ENCODE measurements at places on chromosomes 13 and 19.

DNA sequence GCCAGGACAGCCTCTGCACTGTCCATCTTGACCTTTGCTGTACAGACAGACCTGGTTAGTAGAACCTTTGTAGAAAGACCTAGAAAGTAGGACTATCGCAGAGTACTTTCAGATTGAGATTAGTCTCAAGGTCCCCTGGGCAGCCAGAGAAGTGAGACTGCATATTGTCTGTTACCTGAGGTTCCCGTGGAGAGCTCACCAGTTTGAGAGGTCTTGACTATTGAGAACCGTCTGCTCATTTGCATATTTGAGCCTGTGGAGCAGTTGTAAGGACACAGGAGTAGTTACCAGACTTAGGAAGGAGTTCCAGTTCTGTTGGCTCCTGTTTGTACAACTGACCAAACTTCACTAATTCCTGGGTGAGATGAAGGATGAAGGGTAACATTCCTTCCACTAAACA is 66.2 kb downstream of the SPATA13 start:
- DNase-seq = no peak

- no peak for DNase-seq
Observed at GRCh38 chr19:18529782-18530181, 7.9 kb upstream of the ELL start.

- no peak for DNase-seq
Observed at GRCh38 chr13:106234636-106235035, 300.8 kb downstream of the EFNB2 start.

DNA sequence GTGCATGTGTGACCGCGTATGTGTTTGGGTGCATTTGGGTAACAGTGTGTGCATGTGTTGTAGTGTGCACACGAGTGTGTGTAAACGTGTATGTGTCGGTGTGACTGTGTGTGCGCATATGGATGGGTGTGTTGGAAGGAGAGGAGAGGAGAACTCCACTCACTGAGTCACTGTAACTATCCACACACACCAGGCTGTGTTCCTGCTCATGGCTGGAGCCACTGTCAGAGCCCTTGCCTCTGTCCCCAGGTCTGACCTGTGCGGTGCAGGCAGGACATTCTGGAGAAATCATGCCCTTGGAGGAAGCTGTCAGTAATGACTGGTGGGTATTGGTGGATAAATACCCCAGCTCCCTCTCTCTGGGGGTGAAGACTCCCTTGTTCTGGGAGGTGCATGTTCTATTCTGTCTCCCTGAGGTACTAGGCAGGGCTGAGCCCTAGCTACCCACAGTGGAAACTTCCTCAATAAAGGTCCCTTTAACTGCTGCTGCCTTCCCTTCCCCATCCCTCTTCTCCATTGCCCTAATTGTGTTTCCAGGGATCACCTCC is 48.4 kb downstream of the CYP4F22 start:
- no peak for DNase-seq

GRCh38 chr19:29325241-29325975 is 112.5 kb upstream of the UQCRFS1 start:
- DNase-seq = peak; percentile 91

DNA sequence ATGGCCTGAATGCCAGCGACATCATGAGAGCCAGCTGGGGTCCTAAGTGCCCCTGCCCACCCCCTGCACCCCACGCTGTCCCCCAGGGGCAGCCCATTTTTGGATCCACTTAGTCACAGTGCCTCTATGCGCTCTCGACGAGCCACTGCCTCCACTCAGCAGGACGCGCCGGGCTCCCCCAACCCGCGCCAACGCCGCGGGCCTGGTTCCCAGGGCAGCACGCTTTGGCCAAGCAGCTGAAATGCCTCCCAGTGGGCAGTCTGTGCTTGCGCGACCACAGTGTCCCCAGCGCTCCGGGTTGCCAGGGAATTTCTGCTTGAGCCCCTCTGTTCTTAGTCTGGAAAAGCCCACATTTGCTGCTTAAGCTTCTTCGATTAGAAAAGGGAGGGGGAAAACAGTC is 39.4 kb downstream of the TMED1 start:
- no peak for DNase-seq

DNA sequence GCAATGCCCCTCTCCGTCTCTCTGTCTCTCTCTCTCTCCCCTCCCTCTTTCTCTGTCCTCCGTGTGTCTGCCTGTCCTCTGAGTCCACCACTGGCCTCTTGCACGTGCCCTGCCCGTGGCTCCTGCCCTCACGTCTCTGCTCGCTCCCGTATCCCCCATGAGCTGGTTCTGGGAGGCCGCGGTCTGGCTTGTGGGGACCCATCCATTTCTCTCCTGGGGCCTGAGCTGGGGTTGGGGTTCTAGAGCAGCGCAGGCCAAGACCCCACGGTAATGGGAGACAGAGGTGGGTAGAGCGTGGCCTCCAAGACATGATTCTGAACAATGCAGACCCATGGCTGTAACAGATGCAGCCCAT is 19.0 kb downstream of the C2CD4C start:
- no peak for DNase-seq

DNA sequence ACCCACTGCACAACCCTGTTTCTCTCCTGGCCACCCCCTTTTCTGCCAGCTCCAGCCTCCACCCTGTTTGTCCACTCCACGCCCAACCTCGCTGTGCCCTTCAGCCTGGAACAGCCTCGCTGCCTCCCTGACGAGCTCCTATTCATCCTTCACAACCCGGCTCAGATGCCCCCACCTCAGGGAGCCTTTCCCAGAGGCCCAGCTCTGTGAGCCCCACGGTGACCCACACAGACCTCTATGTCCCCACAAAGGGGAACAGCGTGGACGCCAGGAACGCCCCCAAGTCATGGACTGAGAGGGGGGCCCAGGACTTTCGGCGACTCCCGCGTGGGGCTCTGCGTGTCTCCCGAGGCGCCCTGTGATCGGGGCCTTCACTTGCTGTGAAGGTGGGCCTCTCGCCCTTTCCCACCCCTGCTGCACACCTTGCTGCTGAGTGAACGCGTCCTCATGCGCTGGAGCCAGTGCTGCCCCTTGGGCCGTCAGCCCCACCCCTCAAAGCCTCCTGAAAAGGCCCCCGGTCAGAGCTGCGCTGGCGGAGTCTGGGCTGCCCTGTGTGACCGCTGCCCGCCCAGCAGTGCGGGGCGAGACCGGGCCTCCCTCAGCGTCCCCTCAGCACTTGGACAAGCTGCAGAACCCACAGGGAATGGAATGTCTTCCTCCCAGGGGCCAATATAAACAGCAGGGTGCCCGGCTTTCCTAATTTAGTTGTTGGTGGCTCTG is 40.0 kb downstream of the ADPRHL1 start:
- DNase-seq = no peak

DNA sequence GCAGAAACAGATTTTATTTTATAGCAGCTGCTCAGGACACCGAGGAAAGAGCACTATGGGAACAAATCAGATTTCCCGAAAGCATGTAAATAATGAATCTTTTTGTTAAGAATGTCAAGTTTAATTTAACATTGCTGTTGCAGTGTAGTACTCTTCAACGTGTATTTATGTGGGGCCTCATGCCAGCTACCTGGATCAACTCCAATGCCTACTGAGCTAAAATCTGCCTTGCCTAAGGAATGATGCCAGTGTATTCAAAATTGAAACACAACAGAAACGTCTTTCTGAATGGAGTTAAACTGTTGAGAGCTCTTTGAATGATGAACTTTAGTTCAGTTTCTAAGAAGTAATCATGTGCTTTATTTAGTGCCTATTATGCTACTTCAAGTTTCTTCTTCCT is 1379.8 kb upstream of the ATXN8OS start:
- no peak for DNase-seq

DNA sequence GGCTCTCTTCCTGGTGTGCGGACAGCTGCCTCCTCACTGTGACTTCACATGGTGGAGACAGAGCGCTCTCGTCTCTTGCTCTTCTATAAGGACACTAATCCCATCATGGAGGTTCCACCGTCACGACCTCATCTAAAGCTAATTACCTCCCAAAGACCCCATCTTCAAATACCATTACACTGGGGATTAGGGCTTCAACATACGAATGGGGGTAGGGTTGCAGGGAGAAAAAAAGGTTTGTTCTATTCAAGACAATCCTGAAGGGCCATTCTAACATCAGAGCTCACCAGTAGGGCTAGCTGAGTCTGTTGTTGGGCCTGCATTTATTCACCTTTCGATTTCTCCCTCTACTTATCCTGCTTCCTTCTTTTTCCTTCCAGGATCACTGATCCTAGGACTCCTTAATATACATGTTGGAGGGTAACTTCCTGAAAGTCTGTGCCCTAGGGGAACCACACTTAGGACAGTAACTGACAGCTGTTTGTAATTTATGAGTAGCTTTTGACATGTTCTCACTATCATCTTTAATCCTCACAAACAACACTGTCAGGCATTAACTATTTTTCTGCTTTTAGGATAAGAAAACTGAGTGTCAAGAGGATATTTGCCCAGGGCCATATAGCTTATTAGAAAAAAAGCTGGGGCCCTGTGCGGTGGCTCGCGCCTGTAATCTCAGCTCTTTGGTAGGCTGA is 18.8 kb upstream of the GTF2F2 start:
- DNase-seq = no peak

GRCh38 chr13:113442354-113442984 is 10.8 kb downstream of the ADPRHL1 start:
- DNase-seq = no peak

DNA sequence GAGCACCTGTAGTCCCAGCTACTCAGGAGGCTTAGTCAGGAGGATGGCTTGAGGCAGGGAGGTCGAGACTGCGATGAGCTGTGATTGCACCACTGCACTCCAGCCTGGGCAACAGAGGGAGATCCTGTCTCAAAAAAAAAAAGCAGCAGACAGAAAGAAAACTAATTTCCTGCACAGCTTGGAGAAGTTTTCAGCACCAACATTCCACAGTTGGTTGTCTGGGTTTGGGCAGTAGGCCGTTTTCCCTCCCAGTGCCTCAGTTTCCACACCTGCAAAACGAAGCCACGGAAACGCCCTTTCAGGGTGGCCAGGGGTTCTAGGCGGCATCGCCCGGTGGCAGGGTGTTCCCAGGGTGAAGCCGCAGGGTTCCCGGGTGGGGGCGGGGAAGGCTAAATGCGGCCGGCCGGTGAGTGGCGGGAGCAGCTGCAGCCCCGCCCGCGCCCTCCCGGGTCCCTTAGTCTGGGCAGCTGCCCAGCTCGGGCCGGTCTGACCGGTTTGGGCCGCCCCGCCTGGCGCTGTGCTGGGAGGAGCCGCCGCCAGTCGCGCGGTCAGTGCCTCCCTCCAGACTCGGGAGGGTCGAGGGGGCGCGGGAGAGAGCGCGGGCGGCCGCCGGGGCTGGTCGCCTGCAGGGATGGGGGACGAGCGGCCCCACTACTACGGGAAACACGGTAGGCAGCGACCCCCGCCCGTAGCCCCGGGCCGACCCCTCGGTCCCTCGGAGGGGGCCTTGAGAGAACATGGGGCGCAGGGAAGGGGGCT is at the start of gene SLC44A2:
TSS of gene SLC44A2 (plus strand) at position 551 of the 759 bp plus-strand sequence. CDS start at position 632, 81 bp downstream.
- DNase-seq = no peak

DNA sequence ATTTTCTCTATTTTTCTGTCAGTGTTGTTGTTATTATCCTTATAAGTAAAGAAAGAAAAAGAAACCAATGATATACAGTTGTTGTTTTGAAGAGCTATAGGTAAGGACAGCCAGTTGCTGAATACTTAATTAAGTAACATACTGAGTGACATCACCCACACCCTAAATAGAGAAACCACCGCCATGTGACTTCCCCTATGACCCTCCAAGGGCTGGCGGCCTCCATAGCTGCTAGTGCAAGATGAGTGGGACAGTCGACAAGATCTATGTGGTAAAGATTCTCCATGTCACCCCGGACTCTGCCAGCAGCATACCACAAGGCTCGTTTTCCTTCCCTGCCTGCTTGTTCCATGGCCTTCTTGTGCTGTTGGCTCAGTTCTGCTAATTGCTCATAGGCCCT is 221.1 kb downstream of the DNAJC15 start:
- DNase-seq = no peak

DNA sequence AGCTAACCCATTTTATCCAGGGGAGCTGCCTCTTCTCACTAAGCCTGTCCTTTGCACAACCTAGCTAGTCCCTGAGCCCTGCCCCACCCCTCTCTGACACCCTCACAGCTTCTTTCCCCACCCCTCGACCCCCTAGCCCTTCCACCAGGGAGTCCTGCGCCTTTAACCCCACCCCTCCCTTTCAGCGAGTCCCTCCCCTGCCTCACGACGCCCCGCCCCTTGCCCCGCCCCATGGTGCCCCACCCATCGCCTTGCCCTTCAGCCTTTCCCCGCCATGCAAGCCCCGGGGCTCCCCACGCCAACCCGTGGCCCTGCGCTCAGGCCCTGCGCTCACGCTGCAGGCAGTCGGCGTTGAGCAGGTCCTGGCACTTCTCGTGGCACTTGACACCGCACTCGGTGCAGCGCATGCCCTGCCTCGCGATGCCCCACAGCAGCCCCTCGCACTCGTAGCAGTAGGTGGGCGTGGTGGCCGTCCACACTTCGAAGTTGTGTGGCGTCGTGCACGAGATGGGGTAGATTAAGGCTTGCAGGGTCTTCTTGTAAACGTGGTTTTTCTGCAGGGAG is 40.0 kb downstream of the UNC13A start:
- DNase-seq = no peak

DNA sequence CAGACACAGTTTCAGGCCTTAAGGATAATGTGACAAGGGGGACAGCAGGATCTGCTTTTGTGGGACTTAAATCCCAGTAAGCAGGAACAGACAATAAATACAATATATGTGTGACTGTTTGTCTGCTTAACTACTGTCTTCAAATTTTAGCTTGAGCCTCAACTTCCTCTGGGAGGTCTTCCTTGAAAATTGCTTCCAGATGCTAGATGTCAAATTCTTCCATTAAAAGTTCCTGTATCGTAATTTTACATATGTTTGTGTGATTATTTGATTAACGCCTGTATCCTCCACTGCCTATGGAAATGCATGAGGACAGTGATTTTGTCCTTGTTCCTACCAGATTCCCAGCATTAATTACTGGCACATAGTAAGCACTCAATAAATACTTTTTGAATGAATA is 385.5 kb downstream of the NDFIP2 start:
- no peak for DNase-seq

- no peak for DNase-seq
Observed at GRCh38 chr19:28985201-28985600, 227.8 kb downstream of the UQCRFS1 start.

- DNase-seq = no peak
Observed at GRCh38 chr19:34184880-34185491, 12.7 kb downstream of the LSM14A start.

- no peak for DNase-seq
Observed at GRCh38 chr19:3413796-3414327, 47.5 kb downstream of the NFIC start.

DNA sequence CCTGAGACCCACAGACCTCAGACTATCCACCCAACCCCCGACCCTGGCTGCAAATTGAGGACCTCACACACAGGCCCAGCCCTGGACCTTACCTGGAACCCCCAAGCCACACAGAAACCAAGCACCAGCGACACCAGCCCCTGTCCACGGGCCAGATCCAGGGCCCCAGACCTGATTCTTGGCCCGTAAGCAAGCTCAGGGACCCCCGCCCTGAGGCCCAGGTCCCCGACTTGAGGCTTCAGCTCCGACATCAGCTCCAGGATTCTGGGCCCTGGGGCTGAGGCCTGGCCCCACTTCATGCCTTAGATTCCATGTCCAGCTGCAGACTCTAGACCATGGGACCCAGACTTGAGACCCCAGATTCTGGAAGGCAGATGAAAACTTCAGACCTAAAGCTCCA is 6.3 kb downstream of the TTYH1 start:
- no peak for DNase-seq

GRCh38 chr13:98989469-98990235 is 11.8 kb upstream of the DOCK9 start:
- no peak for DNase-seq

- no peak for DNase-seq
Observed at GRCh38 chr13:42707048-42707447, 74.3 kb upstream of the FAM216B start.
